ENCODE measurements at places on chromosomes 4 and X.

GRCh38 chr4:185778307-185778706 is 33.7 kb downstream of the SORBS2 start:
- no peak for DNase-seq

- no peak for DNase-seq
These were observed 58.4 kb upstream of the TET2 start for GRCh38 chr4:105088110-105088879.

DNA sequence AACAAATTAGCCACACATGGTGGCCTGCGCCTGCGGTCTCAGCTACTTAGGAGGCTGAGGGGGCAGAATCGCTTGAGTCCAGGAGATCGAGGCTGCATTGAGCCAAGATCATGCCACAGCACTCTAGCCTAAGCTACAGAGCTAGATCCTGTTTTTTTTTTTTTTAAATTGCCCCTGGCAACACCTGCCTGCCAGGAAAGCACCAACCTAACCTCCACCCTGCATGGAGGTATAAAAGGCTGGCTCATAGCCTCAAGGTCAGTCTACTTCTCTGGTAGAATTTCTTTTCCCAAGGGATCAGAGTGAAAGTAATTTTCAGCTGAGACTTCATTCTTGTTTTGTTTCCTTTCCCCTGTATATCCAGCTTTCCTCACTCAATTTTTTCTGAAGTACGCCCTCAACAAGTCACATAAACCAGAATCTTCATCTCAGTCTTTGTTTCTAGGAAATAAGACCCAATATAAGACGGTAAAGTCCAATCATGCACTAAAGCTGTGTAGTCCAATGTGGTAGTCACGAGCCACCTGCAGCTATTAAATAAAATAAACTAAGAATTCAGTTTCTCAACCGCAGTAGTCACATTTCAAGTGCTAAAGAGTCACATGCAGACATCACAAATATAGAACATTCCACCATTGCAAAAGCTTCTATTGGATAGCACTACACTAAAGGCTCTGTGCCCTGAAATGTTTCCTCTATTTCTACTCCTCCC is 113.3 kb downstream of the HPGD start:
- no peak for DNase-seq

- no peak for DNase-seq
These were observed 50.8 kb upstream of the EDNRA start for GRCh38 chr4:147430111-147430510.

- no peak for DNase-seq
These were observed 737.8 kb upstream of the FRG1 start for GRCh38 chr4:189202869-189203271.

- DNase-seq: no peak
These were observed 42.0 kb downstream of the REELD1 start for GRCh38 chr4:146256328-146256727.

Measured in stimulated activated CD4-positive, alpha-beta T cell treated with anti-CD3 and anti-CD28 coated beads, Interleukin-2, amount 100 ng/mL, for 24 hours (primary cell).